ENCODE measurements at places on chromosomes 13 and 19.

GRCh38 chr13:42950181-42950580 is 41.9 kb downstream of the EPSTI1 start:
- DNase-seq = no peak

- DNase-seq = no peak
Measured at GRCh38 chr19:46000491-46001246, 5.4 kb downstream of the CCDC61 start.

- DNase-seq = no peak
Measured at GRCh38 chr13:38753878-38754277, 67.0 kb downstream of the FREM2 start.

DNA sequence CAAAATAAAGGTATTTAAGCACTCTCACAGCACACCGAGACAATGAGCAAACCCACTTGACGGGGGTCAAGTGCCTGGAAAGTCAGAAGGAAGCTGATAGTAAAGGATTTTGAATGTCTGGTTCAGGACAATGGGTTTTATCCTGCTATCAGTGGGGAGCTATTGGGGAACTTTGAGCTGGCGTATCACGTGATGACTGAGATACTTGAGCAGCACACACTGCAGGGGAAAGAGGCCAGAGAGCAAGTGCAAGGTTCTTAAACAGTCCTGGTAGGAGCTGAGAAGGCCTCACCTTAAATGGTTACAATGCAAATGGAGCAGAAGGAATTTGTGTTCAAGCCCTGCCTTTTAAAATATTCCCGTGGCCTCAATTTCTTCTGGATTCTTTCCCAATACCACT is 225.3 kb downstream of the LACC1 start:
- peak; percentile 9 for DNase-seq

- peak; percentile 61 for DNase-seq
Measured at GRCh38 chr13:108272333-108272732, 2.8 kb downstream of the TNFSF13B start.

GRCh38 chr19:51808333-51808986 is 13.5 kb downstream of the FPR3 start:
- no peak for DNase-seq

Measured in suppressor macrophage treated with lipopolysaccharide for 1 hour (primary cell).